ENCODE measurements at places on chromosomes 12 and 14.

- no peak for DNase-seq
Observed at GRCh38 chr14:39555749-39556148, 123.5 kb upstream of the FBXO33 start.

DNA sequence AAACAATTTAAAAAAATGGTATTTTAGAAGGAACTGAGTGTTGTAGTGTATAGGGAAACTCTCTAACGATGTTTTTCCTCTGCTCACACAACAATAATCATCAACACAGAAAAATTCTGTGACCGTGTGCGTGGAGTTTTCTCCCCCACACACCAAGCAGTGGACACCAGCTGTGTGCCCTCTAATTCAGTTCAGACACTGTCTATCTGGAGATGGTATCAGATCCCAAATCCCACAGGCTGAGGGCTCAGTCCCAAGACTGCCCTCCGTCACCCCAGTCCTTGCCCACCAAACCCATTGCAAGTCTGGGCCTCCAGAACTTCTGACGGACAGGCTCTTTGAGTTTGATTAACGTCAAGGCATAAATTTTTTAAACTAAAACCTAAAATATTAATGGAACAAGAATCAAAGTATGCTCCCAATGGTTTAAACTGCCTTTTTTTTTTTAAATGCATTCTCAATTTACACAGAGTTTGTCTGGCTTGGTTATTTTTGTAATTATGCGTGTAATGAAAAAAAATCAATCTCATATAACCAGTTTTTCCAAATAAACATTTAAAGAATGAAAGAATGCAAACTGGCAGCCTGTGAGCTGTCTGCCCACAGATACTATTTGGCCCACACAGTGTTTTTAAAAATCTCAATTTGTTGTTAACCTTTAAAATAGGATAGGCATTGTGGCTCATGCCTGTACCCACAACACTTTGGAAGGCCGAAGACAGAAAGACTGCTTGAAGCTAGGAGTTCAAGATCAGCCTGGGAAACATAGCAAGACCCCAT, 19.2 kb downstream of the BLTP3B start:
- no peak for DNase-seq

DNA sequence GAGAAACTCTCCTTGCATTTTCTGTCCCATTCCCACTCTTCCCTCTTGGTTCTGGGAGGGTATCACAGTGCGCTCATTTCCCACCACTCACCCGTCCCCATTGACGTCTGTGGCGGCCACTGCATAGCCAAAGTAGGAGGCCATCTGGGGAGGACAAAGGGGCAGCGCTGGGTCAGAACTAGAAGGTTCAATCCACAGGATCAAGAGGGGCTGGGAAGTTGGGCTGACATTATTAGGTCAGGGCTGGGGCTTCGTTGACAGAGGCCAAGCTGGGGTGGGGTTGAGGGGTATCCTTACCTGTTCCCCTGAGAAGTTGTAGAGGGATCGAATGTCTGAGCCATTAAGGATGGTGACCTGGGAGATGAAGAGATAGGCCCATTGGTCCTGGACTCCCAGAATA, 13.5 kb downstream of the ITGA5 start:
- no peak for DNase-seq

DNA sequence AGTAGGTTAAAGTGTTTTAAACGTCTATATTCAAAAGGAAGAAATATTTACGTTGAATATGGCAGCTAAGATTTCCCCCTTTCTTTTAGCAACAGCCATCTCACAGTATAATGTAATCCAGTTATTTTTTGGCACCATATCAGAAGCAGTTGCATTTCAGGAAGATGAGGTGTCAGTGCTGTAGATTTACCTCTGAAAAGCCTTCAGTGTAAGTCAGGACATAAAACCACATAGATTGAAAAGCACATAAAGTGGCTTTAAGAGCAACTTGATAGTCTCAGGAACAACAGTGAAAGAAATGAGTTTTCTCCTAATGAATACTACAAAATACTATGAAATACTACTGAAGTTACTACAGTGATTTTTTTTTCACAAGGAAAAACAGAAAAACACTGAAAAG, 6.9 kb downstream of the MLH3 start:
- no peak for DNase-seq

- DNase-seq: no peak
Observed at GRCh38 chr12:46535376-46535775, 162.8 kb upstream of the SLC38A2 start.

- DNase-seq: no peak
Observed at GRCh38 chr14:30290001-30290400, 269.0 kb upstream of the G2E3 start.
